ENCODE measurements at places on chromosomes 13 and 19.

DNA sequence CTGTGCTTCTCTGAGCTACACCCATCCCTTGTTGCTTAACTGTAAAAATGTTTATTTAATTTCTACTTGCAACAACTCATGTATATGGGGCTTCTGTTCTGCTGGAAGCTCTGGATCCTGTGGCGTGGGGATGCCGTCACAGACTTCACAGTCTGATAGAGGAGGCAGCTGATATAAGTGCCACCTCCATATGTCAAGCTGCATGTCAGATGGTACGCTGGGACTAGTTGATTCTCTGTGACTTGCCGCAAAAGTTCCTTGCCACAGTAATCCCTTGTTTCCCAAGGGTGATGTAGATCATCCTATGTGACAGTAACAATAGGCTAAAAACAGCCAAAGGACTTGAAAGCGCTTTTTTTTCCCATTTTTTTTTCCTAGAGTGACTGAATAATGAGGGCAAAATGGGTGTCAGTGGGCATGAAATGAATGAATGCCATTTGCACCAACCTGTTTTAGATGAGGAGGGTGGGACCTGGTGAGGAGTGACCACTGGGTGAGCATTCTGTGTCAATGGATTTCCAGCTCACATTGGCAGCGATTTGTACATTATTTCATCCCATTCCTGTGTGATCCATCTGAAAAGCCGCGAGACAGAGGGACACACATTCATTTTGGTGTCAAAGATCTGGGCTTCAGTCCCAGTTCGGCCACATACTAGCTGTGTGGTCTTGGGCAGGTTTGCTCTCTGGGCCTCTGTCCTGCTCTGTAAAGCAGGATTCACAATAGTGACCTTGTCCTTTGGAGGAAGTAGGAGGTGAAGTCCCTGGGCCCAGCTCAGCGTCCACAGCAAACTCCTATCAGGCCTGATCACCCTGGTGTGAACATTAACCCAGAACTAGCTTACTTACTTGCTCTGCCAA is 88.9 kb upstream of the RNF113B start:
- no peak for DNase-seq

DNA sequence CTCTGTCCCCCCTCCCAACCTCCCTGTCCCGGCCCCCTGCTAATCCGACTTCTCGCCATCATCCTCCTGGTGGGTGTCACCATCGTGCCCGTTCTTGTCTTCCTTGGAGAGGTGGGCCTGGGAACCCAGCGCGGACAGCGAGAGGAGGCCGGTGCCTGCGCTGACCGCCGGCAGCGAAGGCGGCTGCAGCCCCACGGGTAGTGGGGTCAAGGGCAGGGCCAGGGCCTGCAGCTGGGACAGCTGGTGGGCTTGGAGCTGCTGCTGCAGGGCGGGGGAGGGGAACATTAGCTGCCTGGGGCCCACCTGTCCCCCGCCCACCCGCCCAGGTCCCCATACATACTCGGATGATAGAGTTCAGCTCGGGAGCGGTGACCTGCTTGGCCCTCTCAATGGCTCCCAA is 8.5 kb downstream of the TLE5 start:
- no peak for DNase-seq

- no peak for DNase-seq
Observed at GRCh38 chr13:96825653-96826052, 168.6 kb downstream of the OXGR1 start.

DNA sequence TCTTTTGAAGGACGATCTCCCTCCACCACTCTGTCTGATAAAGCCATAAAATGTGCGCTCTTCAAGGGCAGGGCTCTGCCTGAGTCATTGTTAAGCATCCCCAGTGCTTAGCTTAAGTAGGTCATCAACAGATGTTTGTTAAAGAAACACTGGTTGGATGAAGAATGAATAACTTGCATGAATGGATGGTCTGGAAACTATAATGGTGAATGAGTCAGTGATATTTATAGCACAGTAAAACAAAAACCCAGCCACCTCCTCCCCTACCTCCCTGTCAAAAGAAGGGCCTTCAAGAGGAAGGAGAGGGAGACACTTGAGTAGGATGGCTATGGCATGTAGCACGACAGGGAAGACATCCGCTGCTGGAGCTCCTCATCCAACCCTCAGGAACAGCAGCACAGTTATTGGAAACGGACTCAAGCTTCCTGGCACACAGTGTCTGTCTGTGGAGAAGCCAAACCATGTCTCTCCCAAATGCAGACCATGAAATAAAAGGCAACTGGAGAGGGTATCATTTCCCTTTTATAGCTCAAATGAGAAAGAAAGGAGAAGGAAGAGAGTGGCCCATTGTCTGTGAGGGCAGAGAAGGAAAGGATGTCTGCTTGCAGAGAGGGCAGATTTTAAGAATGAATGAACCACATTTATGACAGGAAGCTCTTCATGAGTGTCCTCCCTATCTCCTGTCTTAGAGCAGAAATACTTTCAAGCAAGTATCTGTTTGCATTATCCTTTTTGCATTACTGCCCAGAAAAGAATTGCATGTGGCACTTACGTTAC is 183.5 kb upstream of the UBL3 start:
- no peak for DNase-seq

- no peak for DNase-seq
Observed at GRCh38 chr19:28934631-28935030, 278.3 kb downstream of the UQCRFS1 start.

GRCh38 chr19:42323852-42324654 is 1.4 kb upstream of the MEGF8 start:
- peak; percentile 21 for DNase-seq

DNA sequence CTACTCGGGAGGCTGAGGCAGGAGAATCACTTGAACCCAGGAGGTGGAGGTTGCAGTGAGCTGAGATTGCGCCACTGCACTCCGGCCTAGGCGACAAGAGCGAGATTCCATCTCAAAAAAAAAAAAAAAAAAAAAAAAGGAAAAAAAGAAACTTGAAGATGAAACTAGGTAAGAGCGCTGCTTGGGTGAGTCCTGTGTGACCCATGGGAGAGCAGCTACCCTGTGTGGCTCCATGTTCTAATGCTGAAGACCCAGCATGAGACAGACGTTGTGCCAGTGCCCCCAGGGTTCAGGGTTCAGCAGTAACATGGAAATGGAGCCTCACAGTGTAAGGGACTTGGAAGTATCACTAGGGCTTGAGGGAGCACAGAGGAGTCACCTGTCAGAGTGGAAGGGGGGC is 5.9 kb downstream of the ZNF784 start:
- DNase-seq = no peak

DNA sequence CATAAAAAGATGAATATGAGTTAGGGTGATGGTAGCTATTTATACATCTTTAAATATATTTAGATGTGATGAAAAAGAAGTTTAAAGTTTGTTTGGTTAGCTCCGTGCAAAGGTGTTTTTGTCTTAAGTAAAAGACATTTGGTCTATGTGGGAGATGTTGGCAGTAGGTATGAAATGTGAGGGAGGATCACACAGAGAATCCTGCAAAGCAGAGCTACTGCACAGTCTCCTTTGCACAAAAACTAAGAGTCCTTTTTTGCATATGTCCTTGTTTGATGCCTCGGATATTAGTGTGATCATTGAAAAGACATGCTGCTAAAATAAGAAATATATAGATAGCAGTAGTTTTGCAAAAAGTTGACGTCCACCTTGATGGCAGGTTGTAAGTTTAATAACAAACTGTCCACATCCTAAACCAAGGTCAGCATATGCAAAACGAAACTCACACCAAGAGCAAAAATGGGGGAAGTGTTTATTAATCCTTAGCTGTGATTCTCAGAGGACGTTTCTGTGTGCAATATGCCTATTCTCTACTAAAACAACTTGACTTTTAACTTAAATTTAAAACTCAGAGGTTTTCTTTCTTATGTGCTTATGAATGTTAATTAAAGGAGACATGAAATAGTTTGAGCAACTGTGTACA is 870.1 kb downstream of the PCDH9 start:
- no peak for DNase-seq

GRCh38 chr13:96769874-96770273 is 224.4 kb downstream of the OXGR1 start:
- no peak for DNase-seq

DNA sequence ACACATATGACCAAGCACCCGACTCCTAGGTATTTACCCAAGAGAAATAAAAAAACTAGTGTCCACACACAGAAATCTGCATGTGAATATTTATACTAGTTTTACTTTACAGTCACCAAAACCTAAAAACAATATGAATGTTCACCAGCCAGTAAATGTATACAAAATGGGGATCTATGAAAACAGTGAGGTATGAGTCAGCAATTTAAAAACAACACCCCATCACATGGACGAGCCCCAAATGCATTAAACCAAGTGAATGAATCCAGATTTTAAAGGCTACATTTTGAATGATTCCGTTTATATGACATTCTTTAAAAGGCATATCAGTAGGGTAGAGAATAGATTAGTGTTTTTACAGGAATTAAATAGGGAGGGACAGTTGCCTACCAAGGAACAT is 22.1 kb downstream of the SIGLEC7 start:
- no peak for DNase-seq

DNA sequence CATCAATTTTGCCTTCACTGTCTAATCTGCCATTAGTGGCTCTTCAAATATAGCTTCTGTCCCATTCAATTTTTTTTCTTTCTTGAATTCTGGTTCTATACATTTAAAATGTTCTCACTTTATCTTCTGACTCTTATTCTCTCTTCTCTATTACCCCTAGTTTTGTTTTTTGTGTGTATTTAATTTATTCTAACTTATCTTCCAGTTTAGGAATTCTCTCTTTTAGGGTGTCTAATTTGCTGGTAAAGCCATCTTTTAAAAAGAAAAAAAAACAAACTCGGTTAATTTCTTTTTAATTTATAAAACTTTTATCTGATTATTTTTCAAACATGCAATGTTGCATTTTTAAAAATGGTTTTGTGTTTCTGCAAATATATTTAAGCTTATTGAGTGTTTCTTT is 80.3 kb upstream of the OXGR1 start:
- no peak for DNase-seq

GRCh38 chr19:49186108-49186507 is 28.5 kb downstream of the TRPM4 start:
- DNase-seq = no peak

DNA sequence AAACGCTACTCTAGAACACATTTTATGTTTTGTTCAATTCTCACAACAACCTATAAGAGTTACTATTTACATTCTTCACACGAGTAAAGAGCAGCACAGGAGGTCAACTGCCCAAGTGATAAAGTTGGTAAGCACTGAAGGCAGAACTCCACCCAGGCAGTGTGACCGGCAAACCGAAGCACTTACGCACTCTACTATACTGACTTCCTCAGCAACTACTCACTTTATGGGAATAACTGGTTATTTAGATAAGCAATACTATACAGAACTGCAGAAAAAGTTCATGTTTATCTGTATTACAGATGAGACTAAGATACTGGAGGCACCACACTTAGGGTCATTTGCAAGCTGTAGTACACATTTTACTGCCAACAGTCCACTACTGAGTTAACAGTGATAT is 28.8 kb downstream of the FOXO1 start:
- no peak for DNase-seq

DNA sequence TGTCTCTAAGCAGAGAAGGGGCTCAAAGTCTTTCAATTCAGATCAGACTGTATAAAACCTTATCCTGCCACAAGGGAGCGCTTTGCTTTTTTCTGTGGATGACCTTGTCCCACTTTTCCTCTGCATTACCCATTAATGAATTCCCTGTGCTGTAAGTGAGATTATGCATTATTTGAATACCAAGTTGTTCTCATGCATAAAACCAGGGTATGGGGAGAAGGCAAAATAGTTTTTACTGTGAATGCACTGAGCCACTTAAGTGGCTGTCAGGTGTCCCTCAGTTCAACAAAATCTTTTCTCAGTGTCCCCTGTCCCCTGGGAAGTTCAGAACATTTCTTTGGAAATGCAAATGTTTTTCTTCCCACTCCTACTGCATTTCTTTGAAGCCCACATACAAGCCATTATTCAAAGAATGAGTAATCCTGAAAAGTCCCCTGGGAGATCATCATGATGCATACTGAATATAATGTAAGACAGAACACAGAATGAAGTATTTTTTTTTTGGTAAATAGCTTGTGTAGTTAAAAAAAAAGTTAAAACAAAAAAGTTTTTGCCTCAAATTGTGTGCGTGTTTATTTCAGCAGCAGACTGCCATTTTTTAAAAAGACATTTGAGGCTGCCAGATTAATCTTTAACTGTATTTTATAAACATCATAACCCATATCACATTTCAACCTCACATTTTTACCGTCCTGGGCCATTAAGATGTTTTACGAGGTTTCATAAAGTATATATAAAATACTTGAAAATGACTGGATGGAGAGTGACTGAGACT is 506.7 kb upstream of the PCDH9 start:
- DNase-seq = no peak

DNA sequence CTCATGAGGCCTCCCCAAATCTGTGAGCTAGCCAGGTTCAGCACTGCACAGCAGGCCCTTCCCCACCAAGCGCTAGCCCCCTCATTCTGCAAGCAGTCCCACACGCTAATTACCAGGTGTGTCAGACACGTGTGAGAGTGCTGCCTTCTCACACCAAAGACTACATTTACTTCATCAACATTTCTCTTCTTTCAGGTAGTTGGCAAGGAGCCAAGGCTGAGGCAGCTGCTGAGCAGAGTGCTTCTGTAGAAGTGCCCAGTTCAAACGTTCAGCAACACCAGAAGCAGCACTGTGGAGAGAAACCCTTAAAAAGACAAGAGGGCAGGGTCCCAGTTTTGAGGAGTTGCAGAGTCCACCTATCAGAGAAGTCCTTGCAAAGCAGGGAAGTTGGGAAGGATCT is 6.4 kb downstream of the ZNF773 start:
- DNase-seq = no peak

GRCh38 chr13:90270226-90270625 is 1077.3 kb upstream of the MIR17HG start:
- DNase-seq = no peak

DNA sequence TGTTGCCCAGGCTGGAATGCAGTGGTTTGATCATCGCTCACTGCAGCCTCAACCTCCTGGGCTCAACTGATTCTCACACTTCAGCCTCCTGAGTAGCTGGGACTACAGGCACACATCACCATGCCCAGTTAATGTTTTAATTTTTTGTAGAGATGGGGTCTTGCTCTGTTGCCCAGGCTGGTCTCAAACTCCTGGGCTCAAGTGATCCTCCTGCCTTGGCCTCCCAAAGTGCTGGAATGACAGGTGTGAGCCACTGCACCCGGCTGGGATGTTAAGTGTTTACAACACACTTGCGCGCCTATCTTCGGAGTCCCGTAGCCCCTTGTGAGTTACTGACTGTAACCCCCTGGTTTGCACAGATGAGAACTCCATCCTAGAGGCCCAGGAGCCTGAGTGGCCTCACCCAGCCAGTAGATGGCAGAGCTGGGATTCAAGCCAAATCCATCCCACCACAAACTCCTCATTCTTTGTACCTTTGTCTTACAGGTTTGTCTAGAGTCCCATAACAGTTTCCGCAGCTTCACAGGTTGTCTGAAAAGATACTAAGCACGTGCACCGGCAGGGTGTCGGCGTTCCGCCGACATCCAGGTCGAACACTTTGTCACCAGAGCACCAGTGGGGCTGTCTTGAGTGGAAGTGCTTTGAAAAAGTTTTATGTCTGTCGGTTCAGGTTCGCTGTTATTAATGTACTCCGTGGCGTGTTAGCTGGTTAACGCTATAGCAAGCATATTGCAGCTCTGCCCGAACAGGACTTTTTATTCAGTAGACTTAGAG is 14.7 kb downstream of the MAG start:
- DNase-seq = no peak
